ENCODE measurements at places on chromosomes 2 and 18.
A peak's percentile ranks its signal among the peaks of the same experiment; 100 is the strongest.

DNA sequence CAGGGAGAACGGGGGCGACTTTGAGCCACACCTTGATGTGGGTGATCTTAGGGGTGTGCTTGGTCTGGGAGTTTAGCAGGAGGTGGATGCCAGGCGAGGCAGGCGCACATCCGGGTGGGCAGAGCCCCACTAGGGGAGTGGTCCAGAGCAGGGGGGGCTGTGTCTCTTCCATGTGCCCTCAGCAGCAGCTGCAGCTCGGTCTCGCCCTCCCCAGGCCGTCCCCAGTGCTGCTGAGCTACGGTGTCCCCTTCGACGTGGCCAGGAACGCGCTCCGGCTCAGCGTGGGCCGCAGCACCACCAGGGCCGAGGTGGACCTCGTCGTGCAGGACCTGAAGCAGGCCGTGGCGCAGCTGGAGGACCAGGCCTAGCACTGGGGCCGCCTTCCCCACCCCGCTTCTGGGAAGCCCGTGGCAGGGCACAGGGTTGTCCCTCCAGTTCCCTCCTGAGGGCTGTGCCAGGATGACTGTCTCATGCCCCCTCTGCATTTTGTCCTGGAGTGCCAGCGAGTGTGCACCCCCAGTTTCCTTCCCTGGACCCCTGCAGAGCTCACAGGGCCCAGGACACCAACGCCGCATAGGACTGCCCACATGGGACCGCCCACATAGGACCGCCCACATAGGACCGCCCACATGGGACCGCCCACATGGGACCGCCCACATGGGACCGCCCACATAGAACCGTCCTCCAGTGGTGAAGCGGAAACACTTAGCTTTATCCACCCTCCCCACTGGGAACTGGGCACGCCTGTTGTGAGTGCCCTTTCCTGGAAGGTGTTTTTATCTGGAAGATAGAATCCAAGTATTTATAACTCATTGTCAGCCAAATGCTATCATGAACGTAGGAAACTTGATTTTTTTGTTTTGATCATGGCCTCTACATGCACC is 1.9 kb upstream of the ESPNL start:
- no peak for DNase-seq

DNA sequence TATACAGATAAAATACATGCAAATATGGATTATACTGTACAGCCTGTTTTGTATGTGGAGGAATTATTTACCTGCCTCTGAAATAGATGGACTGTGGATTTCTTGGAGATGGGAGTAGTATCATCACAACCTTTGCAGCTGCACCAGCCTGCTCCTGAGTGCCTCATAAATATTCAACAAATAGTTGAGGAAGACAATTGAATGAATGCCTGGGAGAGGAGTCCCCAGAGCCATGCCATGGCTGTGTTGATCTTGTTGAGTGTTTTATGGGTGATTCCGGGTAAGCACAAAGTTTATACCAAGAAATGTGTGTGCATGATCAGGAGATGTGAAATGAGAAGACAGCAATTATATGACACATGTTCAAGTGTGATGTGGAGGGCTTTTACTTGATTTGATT is 225.0 kb downstream of the FHOD3 start:
- DNase-seq: no peak

- DNase-seq: no peak
Measured at GRCh38 chr18:49250816-49251388, 209.5 kb downstream of the DYM start.

DNA sequence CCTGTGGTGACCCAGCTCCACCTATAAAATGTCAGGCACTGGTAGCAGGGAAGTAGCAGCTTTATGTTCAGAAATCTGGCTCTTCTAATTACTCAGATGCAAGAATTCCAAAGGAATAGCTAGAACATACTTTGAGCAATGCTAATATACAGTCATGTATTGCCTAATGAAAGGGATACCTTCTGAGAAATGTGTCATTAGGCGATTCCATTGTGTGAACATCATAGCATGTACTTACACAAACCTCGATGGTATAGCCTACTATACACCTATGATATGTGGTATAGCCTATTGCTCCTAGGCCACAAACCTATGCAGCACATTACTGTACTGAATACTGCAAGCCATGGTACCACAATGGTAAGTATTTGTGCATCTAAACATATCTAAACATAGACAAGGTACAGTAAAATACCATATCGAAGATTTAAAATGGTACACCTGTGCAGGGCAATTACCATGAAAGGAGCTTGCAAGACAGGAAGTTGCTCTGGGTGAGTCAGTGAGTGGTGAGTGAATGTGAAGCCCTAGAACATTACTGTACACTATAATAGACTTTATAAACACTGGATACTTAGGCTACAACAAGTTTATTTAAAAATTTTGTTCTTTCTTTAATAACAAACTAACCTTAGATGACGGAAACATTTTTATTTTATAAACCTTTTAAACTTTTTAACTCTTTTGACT is 50.3 kb upstream of the ETAA1 start:
- DNase-seq: no peak

GRCh38 chr2:95300450-95300849 is 3.3 kb downstream of the KCNIP3 start:
- no peak for DNase-seq

GRCh38 chr2:128214866-128215460 is 103.7 kb downstream of the HS6ST1 start:
- no peak for DNase-seq

DNA sequence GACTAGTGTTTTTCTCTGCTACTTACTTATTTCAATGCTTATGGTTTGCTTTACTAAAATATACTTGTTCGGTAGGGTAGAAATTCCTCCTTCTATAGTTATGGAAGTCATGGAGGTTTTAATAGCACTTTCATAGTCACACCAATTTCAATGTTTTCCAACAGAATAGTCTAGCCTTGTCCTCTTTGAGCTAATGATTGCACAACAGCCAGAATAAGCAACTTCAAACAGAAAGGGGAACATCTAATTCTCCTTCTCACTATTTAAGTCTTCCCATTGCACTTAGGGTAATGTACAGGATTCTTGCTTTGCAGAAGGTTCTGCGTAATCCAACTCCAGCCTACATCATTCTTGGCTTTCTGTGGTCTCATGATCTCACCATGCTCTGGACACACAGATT is 287.7 kb upstream of the GCFC2 start:
- no peak for DNase-seq

GRCh38 chr2:240249423-240250149 is 109.1 kb upstream of the OTOS start:
- peak; percentile 47 for DNase-seq

GRCh38 chr18:66558773-66559172 is 45.1 kb downstream of the CDH19 start:
- DNase-seq: no peak

GRCh38 chr2:137879121-137879520 is 85.2 kb upstream of the HNMT start:
- no peak for DNase-seq

DNA sequence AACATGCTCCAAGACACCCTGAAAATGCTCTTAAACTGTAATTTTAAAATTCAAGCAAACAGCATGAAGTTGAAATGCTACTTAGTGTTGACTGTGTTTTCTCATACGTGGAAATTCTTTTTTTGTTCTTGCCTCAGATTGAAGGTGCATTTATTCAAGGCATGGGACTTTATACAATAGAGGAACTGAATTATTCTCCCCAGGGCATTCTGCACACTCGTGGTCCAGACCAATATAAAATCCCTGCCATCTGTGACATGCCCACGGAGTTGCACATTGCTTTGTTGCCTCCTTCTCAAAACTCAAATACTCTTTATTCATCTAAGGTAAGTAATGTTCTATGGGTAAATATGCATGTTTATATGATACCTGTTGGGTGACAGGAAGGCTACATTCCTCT is 82.7 kb downstream of the AOX1 start:
- DNase-seq: no peak

- no peak for DNase-seq
Measured at GRCh38 chr18:55220523-55220922, 261.3 kb upstream of the CCDC68 start.

DNA sequence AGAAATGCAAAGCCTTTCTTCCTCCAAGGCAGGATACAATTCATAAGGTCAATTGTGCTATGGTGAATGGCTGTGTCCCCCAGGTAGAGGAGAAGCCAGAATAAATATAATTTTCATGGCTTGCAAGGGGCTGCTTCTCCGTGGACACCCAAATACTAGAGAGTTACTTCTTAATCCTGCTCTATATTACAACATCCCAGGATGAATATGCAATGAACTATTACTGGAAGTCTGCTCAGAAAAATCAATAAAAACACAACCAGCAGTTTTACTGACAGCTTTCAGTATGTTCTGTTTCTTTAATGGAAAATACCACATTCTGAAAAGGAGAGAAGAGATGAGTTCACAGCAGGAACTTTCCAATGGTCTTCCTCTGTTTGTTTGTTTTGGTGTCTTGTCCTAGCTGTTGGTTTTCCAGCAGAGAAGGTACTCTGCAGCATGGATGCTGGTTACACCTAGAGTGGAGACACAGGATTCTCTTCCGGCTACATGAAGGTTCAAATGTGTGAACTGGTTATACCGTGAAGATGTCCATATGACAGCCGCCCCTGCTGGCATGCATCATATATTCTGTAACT is 213.0 kb downstream of the PID1 start:
- no peak for DNase-seq

DNA sequence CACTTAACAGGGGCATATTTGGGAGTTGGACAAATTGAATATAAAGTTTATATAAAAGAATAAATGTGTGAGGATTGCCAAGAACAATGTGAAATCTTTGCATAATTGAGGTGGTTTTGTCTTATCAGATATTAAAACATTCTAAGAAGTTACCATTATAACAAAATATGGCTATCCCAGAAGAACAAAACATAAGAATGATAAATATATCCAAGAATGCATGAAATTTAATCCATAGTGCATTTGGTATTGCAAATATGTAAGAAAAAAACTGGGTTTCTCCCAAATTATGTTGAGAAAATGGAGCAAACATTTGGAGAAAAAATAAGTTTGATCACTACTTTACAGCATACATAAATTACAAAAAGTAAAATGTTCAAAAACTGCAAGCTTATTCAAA is 562.4 kb downstream of the RNF144A start:
- DNase-seq: no peak

GRCh38 chr18:44765456-44765855 is 84.8 kb downstream of the SETBP1 start:
- DNase-seq: no peak

GRCh38 chr2:30548386-30548785 is 101.3 kb downstream of the LCLAT1 start:
- DNase-seq: no peak

GRCh38 chr2:74573747-74574562 is 19.4 kb downstream of the DOK1 start:
- no peak for DNase-seq

GRCh38 chr18:47080872-47081271 is 45.5 kb upstream of the ELOA2 start:
- DNase-seq: no peak

DNA sequence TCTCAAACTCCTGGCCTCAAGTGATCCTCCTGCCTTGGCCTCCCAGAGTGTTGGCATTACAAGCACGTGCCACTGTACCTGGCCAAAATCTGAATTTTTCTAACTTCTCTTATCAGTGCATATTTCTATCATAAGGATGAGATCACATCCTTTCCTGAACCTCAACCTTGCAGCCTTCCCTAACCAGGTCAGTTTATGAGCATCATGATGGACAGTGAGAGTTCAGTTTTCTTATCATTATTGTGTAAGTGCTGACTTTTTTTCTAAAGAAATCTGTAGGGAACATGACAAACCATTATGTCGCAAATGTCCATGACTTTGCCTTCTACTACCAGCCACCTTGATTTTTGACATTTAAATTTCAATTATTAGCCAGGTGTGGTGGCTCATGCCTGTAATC is 31.5 kb downstream of the MRPL33 start:
- no peak for DNase-seq

- no peak for DNase-seq
Measured at GRCh38 chr2:189252991-189253675, 73.6 kb upstream of the COL5A2 start.

DNA sequence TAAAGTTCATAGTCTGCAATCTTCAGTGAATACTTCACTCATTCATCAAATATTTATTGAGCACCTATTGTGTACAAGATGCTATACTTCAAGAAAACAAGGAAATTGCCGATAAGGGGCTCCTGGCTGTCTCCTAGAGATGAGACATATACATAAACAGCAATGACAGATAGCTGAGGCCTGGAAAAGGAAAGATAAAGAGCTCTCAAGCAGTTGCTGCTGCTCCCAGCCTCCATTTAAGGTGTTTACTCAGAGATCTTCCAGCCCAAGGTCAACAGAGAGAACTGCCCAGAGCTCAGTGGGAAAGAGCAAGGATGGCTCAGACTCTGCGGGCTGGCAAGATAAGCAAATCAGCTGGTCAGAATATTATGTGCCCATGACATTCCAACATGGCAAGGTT is 3.3 kb upstream of the SLC14A2 start:
- no peak for DNase-seq

DNA sequence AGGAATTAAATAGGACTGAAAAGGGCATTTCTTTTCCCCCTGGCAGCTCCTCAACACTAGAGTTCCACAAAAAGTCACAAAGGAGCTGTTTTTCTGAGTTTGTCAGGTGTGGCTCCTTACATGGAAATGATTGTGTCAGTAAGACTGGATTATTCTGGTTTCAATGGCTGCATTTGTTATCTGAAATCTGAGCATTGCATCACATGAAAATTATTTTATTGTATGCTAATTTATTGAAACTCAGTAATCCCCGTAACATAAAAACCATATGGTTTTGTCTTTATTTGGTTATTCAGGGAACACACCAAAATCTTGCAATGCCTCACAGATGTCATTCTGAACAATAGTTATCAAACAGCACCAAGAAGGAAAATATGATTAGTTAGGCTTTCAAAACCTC is 439.7 kb upstream of the TNP1 start:
- DNase-seq: no peak

DNA sequence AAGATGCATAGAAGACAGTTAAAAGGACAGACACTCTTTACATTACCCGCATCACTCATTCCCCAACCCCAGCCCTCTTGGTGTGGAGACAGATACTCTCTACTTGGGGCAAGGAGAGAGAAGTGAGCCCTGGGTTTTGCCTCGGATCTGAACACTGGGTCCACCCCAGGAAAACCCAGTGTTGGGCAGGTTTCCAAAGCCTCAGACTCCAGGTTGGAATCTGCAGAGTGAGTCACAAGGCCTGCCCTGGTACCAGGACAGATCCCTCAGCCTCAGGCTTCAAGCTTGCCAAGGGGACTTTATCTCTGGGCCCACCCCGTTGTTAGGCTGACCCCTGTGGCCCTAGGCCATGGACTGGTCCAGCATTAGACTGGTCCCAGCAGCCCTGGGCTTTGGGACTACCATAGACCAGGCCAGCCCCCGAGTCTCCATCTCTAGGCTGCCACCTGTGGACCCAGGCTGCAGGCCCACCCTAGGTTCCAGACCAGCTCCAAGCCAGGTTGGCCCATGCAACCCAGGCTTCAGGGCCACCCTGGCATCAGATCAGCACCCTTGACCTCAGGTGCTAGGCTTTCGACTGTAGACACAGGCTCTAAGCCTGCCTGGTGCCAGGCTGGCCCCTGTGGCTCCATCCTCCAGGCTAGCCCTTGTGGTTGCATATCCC is 112.8 kb downstream of the GULP1 start:
- DNase-seq: no peak

Data from neural crest cell (in vitro differentiated cells).